ENCODE measurements at places on chromosomes 5 and 9.

DNA sequence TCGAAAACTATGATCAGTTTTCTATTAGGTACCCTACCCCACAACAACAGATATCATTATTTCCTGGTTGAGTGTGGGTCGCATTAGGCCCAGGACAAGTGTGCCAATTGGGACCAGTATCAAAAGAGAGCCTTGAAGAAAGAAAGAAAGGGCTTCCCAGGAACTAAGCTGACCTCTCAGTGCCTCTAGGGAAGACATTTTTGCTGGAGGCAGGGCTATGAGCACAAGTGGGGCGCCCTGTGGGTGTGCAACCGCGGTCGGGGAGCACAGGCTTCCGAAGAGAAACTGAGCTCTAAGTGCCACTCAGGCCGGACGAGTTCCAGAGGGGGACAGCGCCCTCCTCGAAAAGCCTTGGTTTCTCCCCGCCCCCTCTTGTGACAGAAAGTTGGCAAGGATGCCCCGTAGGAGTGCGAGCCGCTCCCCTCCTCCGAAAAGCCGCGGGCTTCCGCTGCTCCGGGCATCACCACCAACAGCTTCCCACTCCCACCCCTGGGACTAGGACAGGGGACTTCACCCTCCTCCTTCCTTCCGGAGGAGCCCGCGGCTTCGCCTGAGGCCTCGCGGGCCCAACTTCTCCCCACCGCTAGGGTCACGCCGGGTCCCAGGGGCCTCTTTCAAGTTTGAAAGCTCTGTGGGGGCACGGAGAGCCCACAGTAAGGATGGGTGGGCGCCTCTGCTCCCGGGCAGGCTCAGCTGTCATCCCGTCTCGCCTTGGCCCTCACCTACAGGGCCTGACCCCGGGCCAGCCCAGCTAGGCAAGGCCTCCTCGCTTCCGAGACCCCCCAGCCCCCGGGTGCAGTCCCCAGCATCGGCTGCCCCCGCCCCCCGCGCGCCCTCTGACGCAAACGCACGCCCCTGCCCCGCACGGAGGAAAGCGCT is 2.0 kb downstream of the NR2F1-AS1 start:
- DNase-seq = no peak

DNA sequence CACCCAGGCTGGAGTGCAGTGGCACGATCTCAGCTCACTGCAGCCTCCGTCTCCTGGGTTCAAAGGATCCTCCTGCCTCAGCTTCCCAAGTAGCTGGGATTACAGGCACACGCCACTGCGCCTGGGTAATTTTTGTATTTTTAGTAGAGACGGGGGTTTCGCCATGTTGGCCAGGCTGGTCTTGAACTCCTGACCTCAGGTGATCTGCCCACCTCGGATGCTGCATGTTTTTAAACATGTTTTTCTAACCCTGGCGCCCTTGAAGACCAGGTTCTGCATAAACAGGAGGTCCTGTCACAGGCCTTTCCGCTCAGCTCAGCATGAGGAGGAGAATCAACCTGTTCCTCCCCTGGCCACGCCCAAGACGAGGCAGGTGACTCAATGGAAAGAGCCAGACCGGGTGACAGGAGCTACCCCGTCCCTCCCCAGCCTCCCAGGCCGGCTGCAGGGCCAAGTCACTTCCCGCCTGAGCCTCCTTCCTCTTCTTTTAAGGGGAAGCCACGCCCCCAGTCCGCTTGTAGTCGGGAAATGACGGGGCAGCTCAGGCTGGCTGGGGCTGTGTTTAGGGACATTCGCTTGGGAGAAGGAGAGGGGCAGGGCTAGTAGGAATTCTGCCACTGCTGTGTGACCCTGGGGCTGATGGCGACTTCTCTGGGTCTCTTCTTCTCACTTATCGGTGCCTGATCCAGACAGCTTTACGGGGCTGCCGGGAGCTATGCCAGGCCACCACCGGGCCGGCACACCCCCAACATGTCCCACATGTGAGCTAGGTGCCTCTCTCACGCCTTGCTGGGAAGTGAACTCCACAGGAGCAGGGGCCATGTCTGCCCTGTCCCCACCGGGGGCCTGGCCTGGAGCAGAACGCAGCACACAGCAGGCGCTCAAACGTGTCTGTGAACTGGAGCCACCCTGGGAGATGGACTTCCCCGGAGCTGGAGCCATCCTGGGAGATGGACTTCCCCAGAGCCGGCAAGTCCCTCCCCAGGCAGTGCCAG is 6.1 kb downstream of the NOTCH1 start:
- no peak for DNase-seq

GRCh38 chr9:18492612-18493011 is 18.7 kb downstream of the ADAMTSL1 start:
- DNase-seq = no peak

DNA sequence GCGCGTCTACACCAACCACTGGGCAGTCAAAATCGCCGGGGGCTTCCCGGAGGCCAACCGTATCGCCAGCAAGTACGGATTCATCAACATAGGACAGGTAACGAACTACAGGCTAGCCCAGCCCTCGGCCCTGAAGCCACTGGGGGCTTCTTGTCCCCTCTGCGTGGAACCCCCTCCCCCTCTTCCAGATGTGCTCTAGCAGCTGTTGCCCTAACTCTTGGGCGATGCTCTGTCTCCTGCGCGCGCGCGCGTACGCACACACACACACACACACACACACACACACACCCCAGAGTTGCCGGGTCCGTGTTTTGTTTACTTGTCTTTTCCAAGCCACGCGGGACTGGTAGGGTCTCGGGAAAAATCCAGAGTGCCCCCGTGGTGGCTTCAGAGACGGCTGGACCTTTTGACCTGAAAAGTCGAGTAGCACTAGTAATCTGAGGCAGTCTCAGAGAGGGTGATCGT is 836 bp downstream of the PCSK5 start:
- DNase-seq = no peak

- DNase-seq = no peak
These were observed 105.3 kb downstream of the LHFPL2 start for GRCh38 chr5:78543292-78543691.

- no peak for DNase-seq
These were observed 49.2 kb upstream of the PPP1R2B start for GRCh38 chr5:156800929-156801328.

GRCh38 chr9:100167915-100168654 is 69.0 kb downstream of the INVS start:
- DNase-seq = no peak

DNA sequence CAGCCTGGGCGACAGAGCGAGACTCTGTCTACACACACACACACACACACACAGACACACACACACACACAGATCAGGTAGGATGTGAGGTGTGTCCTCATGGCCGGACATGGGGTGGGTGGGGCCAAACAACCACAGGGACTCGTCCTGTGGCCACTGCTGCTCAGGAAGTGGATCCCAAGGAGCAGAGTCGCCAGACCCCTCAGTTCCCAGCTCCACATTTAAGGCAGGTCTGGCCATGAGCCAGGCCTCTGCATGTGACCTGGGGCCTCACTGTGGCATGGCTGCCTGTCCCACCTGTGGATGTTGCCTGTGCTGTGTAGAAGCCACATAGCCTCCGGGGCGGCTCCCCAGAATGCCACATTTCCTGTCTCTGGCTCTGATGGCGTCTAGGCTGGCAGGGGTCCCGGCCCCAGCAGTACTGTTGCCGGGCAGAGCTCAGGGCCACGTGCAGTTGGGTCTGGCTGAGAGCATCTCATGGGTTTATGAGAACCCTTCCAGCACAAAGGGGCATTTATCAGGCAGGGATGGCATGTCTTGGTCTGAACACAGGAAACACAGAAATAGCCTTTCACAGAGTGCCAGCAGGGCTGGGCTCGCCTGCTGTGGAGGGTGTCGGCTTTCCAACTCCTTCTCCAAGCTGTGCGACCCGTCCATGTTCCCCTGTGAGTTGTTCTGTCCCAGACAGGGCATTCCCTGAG is 9.9 kb upstream of the NINJ1 start:
- DNase-seq = peak; percentile 33

GRCh38 chr5:180598797-180599589 is 7.7 kb upstream of the SCGB3A1 start:
- DNase-seq = no peak

GRCh38 chr5:124740991-124741583 is 5.4 kb downstream of the ZNF608 start:
- no peak for DNase-seq

DNA sequence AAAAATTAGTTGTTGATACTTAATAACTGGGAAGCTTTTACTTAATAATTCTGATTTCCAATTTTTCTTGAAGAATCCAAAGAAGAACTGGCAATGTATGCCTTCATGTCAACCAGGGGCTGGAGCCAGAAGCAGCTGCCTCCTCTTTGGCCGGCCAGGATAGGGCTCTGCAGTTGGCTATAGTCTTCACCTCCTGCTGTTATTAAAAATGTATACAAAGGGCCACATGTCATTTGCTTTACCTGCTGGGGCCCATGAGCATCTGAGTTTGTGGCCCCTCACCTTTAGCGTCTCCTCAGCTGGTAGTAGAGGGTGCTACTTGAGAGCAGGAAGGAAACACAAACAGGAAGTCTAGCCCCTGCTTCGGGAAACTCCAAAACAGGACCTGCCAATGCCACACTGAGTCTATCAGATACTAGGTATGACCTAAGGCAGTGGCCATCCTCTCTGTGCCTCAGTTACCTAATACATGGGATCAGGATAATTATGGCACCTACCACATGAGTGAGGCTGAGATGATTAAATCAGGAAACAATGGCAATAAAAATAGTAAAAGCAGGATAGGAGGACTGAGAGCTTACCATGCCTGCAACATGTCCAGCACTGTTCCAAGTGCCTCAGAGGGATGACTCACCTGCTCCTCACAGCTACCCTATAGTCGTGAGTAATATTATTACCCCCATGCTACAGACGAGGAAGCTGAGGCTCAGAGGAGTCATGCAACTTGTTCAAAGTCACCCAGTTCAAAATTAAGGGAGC is 21.3 kb downstream of the CCDC69 start:
- no peak for DNase-seq

- DNase-seq = no peak
These were observed 3.4 kb upstream of the RHOBTB3 start for GRCh38 chr5:95727764-95728191.

DNA sequence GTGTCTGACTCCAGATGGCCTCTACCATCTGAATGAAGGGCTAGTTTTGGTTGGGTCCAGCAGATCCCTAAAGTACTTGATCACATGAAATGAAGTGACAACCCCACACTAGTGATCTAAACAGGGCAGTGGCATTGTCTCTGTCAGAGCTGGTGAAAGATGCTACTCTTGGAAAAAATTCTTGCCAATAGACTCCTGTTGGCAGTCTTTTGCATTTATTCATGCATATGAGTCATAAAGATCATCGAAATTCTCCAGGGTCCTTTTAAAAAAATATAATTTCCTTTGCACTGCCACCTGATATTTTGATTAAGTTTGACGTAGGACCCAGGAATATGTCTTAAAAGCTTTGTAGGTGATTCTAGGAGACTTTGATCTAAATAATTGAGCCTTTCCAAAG is 135.1 kb upstream of the ELL2 start:
- no peak for DNase-seq

DNA sequence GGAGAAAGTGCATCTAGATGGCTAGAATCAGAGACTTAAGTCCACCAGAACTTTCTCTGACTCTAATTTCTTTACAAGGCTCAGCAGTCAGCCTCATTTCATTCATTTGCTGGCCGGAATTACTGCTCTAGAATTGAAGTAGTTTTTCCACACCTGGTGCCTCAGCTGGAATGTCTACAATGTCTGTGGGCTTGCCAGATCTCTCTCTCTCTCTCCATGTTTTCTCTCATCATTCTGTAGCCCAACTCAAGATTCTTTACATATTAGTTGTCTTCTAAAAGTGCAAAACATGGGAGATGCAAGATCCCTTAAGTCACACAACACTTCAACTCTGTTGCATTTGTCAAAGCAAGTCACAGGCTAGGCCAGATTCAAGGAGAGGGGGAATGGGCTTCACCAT is 103.9 kb upstream of the TAF11L2 start:
- no peak for DNase-seq

GRCh38 chr9:34426347-34427074 is 31.9 kb downstream of the FAM219A start:
- no peak for DNase-seq

DNA sequence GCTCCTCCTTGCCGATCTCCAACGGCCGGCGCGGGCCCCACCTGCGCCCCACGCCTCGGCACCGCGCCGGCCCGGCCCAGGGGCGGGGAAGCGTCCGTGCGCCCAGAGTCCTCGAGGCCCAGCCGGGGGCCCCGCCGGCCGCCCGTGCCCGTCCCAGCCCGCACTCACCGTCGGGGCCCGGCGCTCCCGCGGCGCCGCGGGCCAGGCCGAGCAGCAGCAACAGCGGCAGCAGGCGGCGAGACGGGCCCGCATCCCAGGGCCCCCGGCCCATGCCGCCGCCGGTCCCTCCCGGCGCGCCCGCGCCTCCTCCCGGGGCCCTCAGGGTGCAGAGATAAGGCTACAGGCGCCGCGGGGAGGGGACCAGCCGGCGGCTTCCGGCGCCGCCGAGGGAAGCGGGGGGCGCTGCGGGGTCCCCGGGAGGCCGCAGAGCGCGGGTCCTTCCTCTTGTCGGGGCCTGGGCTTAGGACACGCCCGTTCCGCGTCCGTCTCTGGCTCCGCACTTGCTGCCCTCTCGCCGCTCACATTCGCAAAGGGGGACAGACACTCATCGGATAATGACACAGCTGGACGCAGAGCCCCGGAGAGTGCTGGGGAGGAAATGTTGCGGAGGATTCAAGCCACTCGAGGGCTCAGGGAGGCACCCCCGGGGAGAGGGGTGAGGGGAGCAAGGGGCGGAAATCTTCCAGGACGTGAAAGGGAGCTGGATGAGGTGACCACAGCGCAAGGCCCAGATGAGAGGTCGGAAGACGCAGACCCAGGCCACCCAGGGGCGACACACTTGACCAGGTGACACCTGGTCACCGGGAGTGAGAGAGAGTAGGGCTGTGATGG is at the start of gene SUSD1:
SUSD1 (minus strand) TSS at position 333 of the 831 bp plus-strand sequence; CDS start at position 271, 62 bp downstream.
- DNase-seq = peak; percentile 34

GRCh38 chr5:96125231-96125891 is 163.7 kb upstream of the ELL2 start:
- no peak for DNase-seq

- no peak for DNase-seq
These were observed 65.0 kb upstream of the RAPGEF1 start for GRCh38 chr9:131804826-131805225.

DNA sequence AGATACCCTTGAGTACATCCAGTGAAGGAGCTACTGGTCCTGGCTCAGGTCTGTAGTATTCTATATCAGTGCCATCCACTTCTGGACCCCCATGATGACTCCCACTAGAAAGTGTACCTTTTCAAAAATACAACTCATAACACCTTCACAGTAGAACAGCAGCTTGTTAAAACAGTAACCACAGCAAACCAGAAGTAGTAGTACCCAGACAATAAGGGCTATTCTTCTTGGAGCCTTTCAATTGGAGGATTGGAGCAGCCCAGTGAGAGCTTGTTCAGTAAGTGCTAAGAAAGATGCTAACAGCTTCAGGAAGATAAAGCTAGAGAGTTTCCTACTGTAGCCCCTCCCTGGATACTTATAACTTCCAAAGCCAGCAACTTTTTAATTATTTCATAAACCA is 10.1 kb downstream of the ARL14EPL start:
- DNase-seq = no peak

- DNase-seq = no peak
These were observed 437.3 kb upstream of the MPDZ start for GRCh38 chr9:13716601-13717321.
